ENCODE measurements at places on chromosomes 5 and 9.

GRCh38 chr5:2505217-2505616, 246.3 kb downstream of the IRX2 start:
- DNase-seq = no peak

DNA sequence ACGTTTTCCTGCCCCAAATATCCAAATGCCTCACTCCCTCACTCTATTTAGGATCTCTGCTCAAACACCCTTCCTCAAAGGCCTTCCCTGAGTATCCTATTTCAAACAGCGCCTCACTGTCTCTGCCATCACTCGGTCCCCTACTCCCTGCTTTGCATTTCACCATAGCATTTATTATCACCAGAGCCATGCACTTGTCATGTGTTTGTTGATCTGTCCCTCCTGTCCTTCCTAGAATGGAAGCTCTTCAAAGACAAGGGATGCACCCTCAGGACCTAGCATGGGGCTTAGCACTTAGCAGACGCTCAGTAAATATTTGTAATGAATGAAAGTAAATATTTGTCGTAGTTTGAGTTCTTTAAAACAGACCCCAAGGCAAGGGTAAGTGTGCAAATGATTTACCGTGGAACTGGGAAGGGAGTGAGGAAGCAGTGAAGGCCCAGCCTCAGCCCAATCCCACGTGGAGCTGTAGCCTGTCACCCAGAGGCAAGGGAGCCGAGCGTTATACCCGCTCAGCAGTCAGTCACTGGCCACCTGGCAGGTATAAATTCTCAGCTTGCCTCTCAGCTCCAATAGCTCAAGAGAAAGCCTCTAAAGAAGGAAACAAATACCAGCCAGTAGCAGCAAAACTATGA, 97.7 kb upstream of the KIF2A start:
- no peak for DNase-seq

DNA sequence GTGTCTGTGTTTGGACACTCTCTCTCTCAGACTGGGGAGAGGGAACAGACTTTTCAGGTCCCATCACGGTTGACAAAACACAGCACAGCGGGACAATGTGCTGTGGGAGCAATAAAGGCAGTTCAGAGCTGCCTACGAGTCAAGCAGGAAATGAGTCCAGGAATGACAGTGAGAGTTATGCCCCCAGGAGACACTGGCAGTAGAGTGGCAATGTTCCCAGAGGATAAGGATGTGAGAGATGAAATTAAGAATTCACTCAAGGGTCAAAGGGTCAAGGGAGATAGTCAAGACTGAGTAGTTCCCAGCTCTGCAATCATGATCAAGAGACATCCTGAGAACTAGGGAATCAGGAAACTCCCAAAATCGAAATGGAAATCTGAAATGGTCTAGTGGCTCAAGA, 156.1 kb downstream of the LURAP1L start:
- no peak for DNase-seq

GRCh38 chr5:134349463-134349862, 17.5 kb downstream of the CDKL3 start:
- no peak for DNase-seq

DNA sequence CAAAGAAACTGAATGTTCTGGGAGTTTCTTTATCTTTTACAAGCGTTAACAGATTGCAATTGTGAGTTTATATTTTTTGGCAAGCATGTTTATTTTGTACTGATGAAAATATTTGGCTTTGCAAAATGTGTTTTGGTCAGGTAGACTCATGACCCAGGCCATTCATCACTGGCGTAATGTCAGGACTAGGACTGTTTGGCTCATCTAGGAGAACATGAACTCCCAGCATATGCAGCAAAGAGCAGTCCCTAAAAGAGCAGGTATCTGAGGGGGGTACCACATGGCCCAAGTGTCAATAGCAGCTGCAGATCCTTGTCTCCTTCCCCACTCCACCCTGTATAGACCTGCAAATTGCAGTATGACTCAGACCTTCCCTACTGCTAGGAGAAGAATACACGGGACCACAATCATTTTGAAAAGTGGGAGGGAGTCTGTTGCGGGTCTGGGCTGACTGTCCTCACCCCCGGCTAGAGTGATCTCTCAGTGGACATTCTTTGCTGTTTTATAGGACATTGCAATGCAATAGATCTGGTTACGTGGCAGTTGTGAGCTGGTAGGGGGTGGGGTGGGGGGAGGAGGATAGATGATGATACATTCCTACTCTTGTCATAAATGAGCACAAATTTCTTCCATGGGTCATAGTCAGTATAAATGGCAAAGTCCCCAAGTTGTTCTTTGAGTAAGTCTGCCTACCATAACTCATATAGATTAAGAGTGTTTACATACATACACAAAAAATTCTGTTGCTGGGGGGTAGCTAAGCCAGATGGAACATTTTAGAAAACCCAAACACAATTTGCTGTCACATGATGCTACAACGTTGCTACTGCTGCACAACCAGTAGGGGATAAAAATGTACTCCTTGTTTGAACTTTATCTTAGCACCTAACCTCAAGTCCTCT, 20.8 kb upstream of the SNCAIP start:
- DNase-seq = no peak

- DNase-seq = no peak
Observed at GRCh38 chr5:124823380-124823779, 76.9 kb upstream of the ZNF608 start.

DNA sequence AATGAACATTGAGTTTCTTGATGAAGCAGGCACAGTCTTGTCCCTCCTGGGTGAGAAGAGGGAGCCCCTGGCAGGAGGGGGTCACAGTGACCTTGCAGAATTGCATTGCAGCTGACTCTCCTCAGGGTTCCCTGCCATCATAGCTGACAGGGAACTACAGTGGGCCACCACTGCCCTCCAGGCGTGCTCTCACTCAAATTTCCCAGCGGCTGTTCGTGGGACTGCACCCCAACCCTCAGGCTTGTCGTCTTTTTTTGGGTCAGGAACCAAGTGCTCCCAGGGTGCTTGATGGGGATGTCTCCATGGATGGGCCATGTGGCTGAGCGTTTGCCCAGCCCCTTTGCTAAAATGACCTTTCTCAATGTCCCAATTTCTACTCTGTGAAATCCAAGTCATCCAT, 215.8 kb downstream of the MELK start:
- DNase-seq = no peak

GRCh38 chr9:114491430-114492003, 13.8 kb downstream of the WHRN start:
- DNase-seq = no peak

DNA sequence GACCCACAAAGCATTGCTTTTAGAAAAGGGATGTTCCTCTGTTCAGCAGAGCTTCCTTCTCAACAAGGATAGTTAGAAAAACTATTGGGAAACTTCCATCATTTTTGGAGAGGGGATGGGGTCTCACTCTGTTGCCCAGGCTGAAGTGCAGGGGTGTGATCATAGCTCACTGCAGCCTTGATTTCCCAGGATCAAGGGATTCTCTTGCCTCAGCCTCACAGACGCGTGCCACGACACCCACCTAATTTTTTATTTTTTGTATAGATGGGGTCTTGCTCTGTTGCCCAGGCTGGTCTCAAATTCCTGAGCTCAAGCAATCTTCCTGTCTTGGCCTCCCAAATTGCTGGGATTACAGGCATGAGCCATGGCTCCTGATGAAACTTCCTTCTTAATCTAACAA, 34.8 kb downstream of the PHAX start:
- no peak for DNase-seq

DNA sequence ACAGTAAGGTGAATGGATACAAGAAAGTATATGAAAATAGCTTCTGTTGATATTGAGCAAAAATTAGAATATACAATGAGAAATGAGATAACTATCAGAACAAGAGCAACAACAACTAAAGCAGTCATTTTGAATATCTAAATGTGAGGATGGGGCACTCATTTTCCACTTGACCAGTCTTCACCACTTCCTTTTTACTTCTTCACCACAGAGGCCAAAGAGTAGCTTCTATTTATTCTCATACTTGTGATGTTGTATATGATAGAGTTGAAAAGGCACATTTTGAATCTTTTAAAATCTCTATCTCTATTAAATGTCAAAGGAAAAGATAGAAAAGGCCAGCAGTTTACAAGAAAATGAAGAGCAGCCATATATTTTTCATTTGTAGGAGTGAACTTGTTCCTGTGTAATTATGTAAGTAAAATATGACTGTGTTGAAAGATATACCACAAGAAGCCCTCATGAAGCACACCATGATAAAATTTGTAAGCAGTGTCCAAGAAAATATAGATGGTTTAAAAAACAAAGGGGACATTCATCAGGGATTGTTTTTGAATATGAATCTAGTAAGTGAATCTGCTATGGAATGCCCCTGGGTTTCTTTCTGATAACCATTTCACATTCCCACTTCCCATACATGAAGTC, 39.2 kb downstream of the ADAMTS19 start:
- no peak for DNase-seq

DNA sequence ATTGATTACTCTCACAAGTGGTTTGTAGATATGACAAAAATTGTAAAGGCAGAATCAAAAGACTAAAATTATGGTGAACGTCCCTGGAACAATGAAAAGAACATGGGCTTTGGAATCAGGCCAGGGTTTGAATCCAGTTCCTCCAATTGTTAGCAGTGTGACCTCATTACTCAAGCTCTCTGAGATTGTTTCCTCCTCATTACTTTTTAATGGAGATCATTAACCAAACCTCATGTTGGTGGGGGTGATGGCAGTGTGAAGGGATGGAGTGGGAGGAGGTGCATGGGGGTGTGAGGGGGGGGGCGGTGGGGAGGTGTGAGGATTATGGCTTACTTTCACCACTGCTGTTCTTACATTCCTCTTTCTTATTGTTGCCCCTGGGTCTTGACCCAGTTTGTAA, 44.1 kb upstream of the FOXE1 start:
- no peak for DNase-seq

GRCh38 chr5:56327809-56328208, 94.7 kb upstream of the ANKRD55 start:
- DNase-seq = peak; percentile 84

DNA sequence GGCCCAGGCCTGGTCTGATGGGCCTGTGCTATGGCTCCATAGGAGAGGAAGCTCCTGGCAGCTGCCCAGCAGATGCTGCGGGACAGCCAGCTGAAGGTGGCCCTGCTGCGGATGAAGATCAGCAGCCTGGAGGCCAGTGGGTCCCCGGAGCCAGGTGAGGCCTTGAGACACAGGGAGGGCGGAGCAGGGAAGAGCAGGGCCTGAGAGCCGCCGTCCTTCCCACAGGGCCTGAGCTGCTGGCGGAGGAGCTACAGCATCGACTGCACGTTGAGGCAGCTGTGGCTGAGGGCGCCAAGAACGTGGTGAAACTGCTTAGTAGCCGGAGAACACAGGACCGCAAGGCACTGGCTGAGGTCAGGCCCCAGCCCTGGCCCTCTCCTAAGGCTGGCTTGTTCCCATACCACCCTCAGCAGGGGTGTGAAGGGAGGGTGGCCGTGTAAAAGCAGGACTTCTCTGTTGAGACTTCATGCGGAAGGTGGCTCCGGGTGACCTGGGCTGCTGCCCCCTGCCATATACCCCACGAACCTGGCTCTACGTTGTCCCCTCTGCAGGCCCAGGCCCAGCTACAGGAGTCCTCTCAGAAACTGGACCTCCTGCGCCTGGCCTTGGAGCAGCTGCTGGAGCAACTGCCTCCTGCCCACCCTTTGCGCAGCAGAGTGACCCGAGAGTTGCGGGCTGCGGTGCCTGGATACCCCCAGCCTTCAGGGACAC, 4.5 kb downstream of the PKN3 start:
- no peak for DNase-seq

DNA sequence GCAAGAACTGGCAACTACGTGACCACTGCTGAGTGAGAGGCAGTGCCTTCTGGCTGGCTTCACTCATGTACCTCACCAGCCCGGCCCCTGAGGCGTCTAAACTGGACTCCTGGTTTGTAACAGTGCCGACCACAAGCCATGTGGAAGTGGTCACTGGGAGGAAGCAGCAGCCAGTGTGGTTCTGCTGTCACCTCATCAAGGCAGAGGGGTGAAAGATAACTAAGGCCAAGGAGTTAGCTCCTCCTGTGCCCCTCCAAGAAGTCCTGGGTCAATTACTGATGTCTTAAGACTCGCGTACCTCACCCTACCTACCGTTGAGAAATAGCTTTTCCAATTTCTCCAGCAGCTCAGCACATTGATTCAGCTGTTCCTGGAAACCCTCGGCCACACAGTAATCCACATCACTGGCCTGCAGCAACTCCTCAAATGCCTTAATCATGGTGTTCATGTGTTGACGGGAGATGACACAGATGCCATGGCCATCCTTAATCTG, 142.9 kb downstream of the CDK5RAP2 start:
- DNase-seq = peak; percentile 36

GRCh38 chr5:81825237-81825636, 74.3 kb upstream of the SSBP2 start:
- no peak for DNase-seq

DNA sequence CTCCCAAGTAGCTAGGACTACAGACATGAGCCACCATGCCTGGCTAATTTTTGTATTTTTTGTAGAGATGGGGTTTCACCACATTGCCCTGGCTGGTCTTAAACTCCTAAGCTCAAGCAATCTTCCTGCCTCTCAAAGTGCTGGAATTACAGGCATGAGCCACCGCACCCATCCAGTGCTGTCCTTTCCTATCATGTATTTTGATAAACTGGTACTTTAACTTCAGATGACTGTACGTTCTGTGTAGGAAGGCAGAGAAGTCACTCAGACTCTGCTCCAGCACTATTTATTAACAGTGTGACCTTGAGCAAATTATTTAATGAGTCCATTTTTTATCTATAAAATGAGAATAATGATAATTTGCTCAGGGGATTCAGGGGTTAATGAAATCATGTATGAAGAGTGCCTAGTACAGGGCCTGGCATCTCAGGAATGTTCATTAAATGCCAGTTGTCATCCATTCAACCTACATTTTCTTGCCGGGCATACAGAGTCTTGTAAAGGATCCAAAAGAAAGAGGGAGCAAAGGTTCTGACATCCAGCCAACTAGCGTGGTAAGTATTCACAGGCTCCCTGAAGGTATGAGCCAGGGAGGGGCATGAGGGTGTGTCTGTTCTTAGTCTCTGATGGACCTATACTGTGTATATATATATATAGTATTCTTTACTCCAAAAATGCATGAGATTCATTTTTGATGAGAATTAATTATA, 201.9 kb downstream of the PBX3 start:
- no peak for DNase-seq

GRCh38 chr9:105511446-105511845, 46.5 kb upstream of the FKTN start:
- DNase-seq = no peak

DNA sequence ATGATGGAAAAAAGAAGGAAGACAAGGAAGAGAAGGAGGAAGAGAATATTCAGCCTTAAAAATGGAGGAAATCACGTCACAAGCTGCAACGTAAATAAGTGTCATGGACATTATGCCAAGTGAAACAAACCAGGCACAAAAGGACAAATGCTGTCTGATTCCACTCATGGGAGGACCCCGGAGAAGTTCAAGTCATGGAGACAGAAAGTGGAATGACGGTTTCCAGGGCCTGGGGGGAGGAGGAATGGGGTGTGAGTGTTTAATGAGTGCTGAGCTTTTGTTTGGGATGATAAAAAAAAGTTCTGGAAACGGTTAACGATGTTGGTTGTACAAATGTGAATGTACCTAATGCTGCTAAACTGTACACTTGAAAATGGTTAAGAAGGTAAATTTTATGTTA, 439.5 kb downstream of the GADD45G start:
- no peak for DNase-seq

GRCh38 chr9:112119225-112120029, 55.7 kb downstream of the SUSD1 start:
- DNase-seq = peak; percentile 7
